ENCODE measurements at places on chromosomes 12 and 14.

DNA sequence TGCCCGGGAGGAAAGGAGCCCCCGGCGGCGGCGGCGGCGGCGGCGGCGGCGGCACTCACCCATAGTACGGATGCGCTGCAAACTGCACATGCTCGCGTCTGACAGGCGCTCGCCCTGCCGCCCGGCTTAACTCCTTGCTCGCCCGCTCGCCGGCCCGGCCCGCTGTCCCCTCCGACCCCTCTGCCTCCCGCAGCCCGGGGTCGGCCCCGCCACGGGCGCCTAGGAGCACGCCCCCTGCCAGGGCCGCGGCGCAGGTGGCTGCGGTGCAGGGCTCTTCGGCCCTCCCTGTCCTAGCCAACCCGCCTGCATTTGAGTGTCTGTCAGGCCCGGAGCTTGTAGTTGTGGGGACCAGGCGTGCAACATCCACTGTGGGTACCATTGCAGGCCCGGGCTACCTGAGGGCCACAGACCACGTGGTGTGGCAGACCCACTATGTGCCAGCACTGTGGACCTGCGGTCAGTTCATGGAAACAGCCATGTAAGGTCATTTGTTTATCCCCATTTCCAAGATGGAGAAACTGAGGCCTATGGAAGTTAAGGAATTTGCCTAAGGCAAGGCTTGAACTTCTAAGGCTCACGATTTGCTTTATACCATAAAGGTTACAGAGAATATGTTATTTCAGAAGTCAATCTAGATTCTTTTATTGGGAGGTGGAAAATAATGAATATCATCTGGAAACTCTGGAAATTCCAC is 17.6 kb upstream of the PLEKHH1 start:
- DNase-seq, result no peak

- no peak for DNase-seq
These were observed 4.0 kb upstream of the MAX start for GRCh38 chr14:65106316-65106715.

DNA sequence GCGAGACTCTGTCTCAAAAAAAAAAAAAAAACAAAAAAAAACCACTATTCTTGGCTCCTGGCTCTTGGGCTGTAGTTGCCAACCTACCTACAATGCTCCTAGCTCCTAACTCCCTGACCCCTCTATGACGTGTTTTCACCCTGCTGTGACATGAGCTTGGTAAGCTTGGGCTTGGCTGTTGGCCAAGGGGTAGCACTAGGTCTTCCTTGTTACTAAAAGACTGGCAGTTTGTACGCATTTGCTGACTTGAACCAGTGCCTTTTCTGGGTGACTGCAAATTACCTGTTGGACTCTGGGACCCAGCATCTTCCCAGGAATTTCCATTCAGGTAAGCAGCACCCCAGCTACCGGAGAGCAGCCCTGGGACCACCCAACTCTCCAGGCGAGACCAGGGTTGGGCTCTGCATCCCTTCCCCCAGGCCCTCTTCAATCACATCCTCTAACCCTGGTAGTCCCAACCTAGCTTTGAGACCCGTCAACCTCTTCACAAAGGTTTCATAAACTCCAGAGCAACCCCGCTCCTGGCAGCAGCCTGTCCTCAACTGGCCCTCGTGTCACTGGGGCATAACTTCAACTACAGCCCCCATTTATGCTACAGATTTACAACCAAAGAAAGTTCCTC is 8.3 kb downstream of the CDK2AP1 start:
- DNase-seq, result no peak

GRCh38 chr14:22980672-22981089 is 1.7 kb downstream of the AJUBA start:
- no peak for DNase-seq

- no peak for DNase-seq
These were observed 78.0 kb downstream of the LRRC74A start for GRCh38 chr14:76904100-76904739.

DNA sequence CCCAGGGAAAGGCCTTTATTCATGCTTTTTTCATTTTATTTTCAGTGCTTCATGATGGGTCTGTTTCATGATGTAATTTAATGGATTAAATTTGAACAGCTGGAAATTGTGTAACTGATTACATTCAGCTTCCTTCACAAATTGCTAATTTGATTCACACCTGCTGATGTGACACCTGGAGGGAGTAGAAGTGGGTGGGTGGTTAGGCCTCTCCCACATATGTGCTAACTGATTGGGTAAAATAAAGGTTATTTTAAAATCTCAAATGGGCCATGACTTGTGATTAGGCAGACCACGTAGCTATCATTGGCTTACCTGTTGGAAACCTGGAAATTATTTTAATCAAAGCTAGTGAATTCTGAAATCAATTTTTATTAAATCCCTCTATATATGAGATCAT is 142.1 kb downstream of the GXYLT1 start:
- DNase-seq, result no peak

DNA sequence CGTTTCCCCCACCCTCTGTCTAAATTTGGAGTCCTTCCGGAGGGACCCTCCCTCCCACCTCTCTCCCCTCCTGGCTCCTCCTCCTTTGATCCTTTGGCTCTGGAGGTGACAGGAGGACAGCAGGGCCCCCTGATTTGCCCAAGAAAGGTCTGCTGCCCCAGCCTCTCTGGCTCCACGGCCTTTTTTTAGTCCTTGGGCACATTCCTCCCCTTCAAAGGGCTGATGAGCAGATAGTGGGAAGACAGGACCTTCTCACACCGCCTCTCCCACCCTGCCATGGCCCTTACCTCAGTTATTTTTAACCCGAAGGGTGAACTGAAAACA is 196 bp upstream of the MYH6 start:
- DNase-seq, result no peak

- DNase-seq, result no peak
These were observed 115.5 kb downstream of the DHRS2 start for GRCh38 chr14:23751616-23752015.

GRCh38 chr14:94677747-94678146 is 65.6 kb downstream of the SERPINA3 start:
- no peak for DNase-seq

DNA sequence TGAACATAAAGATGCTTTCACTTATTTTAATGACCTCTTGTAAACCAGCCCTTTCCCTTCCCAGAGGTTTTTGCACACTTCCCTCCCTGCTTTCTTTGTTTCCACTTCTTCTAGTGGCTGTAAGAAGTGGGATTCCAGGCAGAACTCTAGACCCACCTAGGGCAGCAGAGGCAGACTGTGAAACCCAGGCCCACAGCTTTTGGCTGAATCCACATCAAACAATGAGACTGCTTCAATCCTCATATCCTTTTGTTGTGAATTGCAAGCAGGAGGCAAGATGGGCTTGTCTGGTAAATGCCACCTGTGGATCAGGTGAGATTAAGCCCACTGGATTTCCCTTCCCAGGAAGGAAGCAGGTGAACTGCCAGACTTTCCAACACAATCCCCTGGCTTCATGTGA is 12.8 kb downstream of the CCDC177 start:
- no peak for DNase-seq

DNA sequence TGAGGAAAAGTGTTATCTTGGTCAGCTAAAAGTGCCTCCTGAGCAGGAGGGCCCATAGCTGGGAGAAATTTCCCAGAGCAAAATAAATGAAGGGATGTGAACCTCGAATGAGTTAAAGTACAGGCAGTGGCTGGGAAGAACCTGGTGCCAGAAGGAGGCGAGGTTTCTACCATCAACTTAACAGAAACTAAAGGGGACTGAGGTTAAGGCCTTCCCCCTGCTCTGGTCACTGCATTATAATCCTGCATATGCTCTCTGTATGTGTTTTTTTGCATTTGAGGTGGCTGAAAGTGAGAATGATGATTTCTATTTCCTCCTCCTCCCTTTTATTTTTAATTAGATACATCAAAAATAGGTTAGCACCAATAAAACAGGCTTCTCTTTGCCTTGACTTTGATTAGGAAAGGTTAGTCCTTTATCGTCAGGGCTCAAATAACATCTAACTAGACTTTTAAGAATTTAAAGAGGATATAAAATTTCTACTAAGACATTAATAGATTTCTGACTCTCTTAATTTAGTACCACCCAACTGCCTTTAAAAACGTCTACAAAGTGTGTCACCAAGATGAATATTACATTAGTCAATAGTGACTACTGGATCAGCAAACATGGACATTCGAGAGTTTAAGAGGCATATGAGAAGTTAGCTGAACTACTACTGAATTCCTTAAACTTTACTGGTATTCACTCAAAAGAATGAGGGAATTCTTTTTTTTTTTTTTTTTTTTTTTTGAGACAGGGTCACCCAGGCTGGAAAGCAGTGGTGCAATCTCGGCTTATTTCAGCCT is 49.2 kb downstream of the GALNT4 start:
- no peak for DNase-seq

GRCh38 chr14:102096569-102097188 is 9.8 kb upstream of the HSP90AA1 start:
- DNase-seq, result peak; percentile 59

Data from cerebellar nuclear complex (tissue), 1 donor.